ENCODE measurements at places on chromosomes 12 and 14.

DNA sequence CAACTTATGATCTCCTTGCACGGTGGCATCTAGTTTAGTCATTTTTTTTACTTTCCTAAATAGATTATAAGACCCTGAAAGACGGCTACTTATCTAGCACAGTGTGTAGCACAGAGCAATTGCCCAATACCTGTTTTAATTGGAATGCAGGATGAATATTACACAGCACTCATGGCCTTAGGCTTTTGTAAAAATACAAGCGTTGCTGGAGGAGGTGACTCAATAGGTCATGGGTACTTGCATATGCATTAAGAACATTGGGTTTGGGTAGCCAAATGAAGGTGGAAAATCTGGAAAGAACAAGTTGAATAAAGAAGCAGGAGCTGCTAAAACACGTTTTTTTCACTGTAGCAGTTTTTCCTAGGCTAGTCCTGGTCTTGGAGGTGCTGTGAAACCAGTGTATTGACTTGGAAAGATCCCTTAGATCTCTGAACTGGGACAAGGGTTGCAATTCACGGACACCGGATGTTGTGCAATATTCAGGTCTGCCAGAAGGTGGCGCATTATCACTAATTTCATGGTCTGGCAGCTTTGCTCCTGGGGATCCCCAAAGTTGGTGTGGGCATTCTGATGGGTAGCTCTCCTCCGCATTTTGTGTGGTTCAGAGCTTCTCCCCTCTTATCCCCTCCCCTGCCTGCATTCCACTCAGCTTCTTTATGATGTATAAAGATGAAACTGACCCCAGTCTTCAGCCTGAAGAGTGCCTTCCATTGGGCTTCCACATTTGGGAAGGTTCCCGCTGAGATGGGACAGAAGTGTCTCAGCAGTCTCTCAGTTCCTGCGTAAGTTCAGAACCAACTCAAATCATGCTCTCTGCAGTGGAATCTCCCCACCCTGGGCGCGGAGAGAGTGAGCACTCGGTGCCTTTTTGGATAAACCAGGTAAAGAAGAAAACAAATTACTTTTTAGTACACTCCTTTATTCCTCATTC lies 278.3 kb downstream of the NRXN3 start:
- no peak for DNase-seq

DNA sequence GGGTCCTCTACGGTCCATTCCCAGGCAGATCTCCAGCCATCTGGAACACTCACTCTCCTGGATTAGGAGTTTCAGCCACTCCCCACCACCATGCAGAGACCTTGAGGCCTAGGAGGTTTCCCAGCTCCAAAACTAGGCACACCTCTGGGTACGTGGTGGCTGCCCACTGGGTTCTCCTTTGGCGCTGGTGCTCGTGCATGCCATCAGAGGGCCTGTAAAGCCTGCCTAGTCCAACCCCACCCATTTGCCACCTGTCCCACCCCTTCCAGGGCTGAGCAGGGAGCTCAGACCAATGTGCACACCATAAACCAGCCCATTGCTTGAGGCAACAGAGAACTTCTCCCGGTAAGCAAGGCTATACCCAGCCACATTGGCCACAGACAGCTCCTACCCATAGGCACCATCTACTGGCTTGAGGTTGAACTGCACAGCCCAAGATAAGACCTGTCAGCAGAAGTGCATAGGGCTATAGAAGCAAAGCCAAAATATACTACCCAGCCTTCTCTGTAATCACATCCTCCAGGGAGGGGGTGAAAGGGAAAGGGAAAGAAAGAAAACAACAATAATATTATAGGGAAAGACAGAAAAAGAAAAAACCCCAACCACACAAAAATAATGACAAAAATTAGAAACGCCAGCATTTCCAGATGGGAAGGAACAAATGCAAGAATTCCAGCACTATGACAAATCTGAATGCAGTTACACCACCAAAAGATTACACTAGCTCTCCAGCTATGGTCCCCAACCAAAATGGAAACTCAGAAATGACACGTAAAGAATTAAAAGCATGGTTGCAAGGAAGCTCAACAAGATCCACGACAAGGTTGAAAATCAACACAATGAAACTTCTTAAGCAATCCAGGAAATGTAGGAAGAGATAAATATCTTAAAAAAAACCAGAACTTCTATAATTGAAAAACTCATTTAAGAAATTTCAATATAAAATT lies 111.9 kb upstream of the CCDC175 start:
- no peak for DNase-seq

DNA sequence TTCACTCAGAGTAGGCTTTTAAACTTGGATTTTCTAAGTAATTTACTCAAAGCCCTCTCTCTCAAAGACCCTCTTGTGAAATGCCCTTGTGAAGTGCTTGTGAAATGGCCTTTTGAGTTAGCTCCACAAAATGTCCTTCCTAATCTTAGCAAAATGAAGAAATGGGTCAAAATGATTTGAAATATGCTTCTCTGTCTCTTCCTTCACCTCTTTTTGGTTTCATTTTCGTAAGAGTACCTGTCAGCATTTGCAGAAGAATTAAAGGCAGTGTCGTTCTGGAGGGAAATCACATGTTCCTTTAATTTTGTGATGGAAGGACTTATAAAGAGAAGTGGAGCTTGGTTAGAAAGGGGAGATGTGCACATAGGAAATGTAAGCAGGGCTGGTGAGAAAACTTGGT lies 93.7 kb downstream of the HMGA2 start:
- no peak for DNase-seq

DNA sequence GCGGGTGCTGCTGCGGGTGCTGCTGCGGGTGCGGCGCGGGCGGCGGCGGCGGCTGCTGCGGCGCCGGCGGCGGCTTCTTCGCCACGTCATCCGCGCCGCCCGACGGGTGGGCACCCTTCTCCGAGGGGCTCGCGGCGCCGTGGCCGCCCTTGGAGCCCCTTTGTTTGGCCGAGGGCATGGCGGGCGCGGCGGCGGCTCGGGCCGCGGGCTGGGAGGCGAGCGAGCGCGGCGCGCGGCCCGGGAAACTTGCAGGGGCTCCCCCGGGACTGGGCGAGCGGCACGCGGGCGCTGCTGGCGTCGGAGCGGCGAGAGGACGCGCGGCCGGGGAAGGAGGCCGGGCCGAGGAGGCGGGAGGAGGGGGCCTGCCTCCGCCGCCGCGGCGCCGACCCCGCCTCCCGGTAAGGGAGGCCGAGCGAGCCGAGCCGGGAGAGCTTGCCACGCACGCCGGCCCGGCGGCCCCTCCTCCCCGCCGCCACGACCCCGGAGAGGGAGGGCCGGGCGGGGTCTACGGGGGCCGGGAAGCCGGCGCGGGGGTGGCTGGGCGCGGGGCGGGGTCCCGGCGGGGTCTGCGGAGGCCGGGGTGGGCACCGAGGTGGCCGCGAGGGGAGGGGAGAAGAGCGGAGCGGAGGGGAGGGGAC lies at the start of gene CKAP4:
TSS of gene CKAP4 (minus strand) at position 347 of the 638 bp plus-strand sequence. CDS start at position 178, 169 bp downstream.
- DNase-seq: peak; percentile 58

- no peak for DNase-seq
Measured at GRCh38 chr14:23186913-23187654, 3.6 kb upstream of the SLC7A8 start.

- DNase-seq: no peak
Measured at GRCh38 chr12:54750-55535, 11.6 kb upstream of the IQSEC3 start.

DNA sequence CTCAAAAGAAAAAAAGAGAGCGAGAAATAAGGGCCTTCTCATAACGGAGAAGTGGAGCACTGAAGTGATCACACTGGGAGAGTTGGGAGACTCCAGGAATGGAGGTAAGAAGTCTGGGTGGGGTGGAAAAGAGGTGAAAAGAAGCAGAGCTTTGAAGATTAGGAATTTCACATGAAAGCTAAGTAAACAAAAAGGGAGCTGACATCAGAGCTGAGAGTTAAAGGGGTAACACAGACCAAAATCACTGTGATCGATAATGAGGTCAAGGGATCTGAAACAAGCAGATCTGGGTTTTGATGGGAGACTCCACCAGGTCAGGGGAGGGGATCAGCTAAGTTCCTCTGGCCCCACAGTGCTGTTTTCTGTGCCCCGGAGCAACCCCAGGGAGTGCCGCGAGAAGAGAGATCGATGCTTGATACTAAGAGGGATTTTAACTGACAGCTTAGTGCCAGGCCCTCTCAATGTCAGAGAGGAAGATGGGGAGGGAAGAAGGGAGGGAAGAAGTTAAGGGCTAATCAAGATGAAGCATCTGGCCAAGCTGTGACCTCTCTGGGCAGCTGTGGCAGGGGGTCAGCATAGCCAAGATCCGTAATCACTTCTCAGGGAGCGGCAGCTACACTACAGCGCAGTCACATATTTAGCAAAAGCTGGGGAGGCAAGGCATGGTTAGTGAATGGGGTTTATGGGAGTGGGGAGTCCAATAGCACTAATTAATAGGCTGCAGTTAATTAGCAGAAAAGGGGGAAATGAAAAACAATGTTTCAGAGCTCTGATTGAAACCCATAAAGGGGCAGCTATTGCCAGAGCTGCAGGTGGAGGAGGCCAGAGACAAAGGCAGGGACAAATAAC lies 8.0 kb downstream of the AQP6 start:
- DNase-seq: no peak

GRCh38 chr12:31867292-31867691 lies 91.9 kb upstream of the RESF1 start:
- DNase-seq: no peak

GRCh38 chr12:1632702-1633101 lies 3.7 kb downstream of the WNT5B start:
- DNase-seq: no peak

DNA sequence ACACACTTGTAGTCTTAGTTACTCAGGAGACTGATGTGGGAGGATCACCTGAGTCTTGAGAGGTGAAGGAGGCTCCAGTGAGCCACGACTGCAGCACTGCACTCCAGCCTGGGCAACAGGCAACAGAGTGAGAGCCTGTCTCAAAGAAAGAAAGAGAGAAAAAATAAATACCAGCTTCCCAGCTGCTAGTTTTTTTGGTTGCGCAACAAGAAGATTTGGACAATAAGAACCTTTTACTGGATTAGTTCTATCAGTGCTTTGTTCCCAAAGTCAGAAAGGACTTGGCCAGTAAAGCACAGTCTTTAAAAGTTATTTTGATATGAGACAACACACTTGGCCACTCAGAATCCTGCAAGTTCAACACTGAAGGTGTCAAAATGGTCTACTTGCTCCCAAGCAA lies 768.1 kb upstream of the LRFN5 start:
- no peak for DNase-seq

GRCh38 chr14:68756734-68757133 lies 36.1 kb downstream of the ZFP36L1 start:
- no peak for DNase-seq

DNA sequence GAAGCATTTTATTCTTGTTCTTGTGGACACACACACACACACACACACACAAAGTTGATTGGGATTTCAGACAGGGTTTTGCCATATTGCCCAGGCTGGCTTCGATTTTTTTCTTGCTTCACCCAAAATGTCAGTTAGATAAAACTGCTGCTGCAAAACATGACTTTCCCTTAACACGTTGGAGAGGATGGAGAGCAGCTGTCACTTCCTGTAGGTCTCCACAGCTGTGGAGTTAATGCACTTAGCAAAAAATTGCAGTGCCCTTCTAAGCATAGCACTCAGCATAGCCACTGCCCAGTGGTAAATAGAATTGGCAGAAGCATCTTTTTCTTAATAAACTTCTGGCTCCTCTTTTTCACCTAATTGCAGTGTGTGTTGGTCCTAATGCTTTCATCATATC lies 54.5 kb downstream of the PDZRN4 start:
- DNase-seq: no peak

DNA sequence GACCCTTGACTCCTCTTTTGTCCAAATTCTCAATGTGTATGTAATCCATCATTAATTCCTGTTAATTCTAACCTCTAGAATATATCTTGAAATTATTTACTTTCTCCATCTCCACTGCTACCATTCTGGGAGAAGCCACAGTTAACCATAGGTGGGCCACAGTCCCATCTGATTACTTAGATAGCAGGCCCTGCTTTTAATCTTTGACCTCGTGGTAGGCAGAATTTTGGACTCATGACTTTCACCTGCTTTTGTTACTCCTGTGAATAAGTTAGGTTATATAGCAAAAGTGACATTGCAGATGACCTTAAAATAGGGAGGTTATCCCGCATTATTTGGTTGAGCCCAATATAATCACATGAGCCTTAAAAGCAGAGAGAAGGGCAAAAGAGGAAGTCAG lies 264.2 kb downstream of the GPHN start:
- no peak for DNase-seq

DNA sequence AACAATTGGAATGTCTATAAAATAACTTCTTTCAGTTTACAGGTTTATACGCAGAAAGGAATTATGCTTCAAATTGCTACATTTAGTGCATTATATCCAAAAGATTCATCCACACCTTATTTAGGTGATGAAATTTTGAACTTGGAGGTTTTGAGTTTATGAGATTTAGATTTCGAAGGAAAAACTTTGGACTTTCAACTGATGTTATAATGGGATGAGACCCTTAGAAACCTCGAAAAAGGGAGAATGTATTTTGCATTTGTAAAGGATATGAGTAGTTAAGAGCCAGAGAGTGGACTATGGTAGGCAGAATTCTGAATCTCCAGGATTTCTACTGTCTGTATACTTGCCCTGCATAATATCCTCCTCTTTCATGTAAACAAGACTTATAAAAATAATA lies 851.6 kb upstream of the MGAT4C start:
- DNase-seq: no peak

DNA sequence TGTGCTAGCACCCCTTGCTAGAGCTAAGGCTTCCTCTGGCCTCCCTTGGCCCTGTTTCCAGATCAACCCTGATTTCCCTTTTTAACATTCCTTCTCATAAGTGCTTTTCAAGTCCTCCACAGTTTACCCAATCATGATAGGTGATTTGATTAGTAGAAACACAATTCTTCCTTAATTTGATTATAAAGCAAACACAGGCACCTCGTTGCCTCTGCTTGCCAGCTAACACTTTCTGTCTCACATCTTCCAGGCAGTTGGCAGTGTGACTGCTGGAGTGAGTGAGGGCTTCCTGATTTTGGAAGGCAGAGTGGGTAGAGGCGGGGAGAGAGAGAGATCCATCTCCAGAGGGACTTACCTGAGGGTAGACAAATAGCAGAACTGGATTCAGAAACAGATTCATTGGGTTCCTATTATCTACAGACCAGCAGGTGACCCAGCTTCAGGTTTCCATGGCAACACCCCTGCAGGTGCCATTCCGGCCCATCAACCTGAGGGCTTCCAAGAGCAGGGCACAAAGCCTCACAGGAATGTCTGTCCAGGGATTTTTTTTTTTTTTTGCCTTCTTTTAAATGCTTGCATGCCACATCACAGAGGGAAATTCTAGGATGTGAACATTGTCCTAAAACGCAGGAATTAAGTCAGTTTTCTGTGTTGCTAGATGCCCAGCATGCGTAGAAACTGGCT lies 77.7 kb downstream of the PLXNC1 start:
- DNase-seq: no peak

GRCh38 chr12:15697201-15697600 lies 92.0 kb downstream of the EPS8 start:
- no peak for DNase-seq

GRCh38 chr12:57734591-57734990 lies 4.0 kb downstream of the AGAP2 start:
- DNase-seq: no peak

- DNase-seq: no peak
Measured at GRCh38 chr12:125218952-125219351, 153.7 kb downstream of the AACS start.

GRCh38 chr14:64928239-64929013 lies 14.1 kb downstream of the GPX2 start:
- DNase-seq: no peak
